Spinal cord (tissue), 10 donors: ENCODE measurements at places on chromosomes 12 and 14. TPM values are rescaled to one million over a fixed set of nuclear protein-coding genes. Genes with fewer than 3 reads are reported as not detected.
A peak's percentile ranks its signal among the peaks of the same experiment; 100 is the strongest.

- H3K4me1 ChIP-seq = no peaks in the 10 kb centered on the region
- H3K4me3 ChIP-seq = no peak overlapping the region
- DNase-seq = peak; percentile 51
- no peaks in the 10 kb centered on the region for H3K27me3 ChIP-seq
- H3K27ac ChIP-seq = no peak overlapping the region
These were observed 33.4 kb downstream of the ANO4 start for GRCh38 chr12:100827901-100828520.

GRCh38 chr12:63037746-63038712, 103.1 kb upstream of the PPM1H start:
- H3K36me3 ChIP-seq = no peaks in the 10 kb centered on the region
- no peaks in the 10 kb centered on the region for H3K27me3 ChIP-seq
- DNase-seq = no peak
- no peak overlapping the region for H3K4me3 ChIP-seq

GRCh38 chr12:65532162-65532561, 253.7 kb downstream of the MSRB3 start:
- no peak overlapping the region for H3K27ac ChIP-seq
- no peaks in the 10 kb centered on the region for H3K36me3 ChIP-seq
- no peaks in the 10 kb centered on the region for H3K27me3 ChIP-seq
- peaks cover 13% of the 10 kb centered on the region for H3K4me1 ChIP-seq
- no peak overlapping the region for H3K4me3 ChIP-seq

The RPS6KA5 gene
- total RNA-seq = 8.2 TPM

DNA sequence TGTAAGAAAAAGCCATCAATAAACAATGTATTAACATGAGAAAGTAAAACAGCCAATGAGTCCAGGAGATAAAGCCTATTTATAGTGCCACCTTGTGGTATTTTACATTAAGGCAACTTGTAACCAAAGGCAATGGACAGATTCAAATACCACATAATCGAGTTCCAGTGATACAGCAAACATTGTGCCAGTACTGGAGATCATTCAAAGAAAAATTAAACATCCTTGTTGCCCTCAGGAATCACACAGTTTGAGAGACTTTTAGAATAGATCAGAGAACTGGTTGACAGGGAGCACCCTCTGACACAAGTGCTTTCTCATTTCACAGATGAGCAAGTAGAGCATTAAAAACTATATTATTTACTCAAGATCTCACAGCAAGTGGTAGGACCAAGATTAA, 98.1 kb downstream of the DDHD1 start:
- H3K4me1 ChIP-seq = no peaks in the 10 kb centered on the region
- peak; percentile 92 for DNase-seq
- H3K36me3 ChIP-seq = peaks cover 2% of the 10 kb centered on the region
- H3K27ac ChIP-seq = no peak overlapping the region

The CIDEB gene
- total RNA-seq = 14.8 TPM

- no peak overlapping the region for H3K27ac ChIP-seq
- DNase-seq = no peak
- no peaks in the 10 kb centered on the region for H3K27me3 ChIP-seq
- no peak overlapping the region for H3K4me3 ChIP-seq
- H3K36me3 ChIP-seq = no peaks in the 10 kb centered on the region
- no peaks in the 10 kb centered on the region for H3K4me1 ChIP-seq
These were observed 68.3 kb downstream of the DERA start for GRCh38 chr12:15979096-15980092.

The ADAMTS20 gene
- 0.69 TPM for total RNA-seq

The CISTR gene
- total RNA-seq = not detected

The LRRC10 gene
- total RNA-seq = not detected

DNA sequence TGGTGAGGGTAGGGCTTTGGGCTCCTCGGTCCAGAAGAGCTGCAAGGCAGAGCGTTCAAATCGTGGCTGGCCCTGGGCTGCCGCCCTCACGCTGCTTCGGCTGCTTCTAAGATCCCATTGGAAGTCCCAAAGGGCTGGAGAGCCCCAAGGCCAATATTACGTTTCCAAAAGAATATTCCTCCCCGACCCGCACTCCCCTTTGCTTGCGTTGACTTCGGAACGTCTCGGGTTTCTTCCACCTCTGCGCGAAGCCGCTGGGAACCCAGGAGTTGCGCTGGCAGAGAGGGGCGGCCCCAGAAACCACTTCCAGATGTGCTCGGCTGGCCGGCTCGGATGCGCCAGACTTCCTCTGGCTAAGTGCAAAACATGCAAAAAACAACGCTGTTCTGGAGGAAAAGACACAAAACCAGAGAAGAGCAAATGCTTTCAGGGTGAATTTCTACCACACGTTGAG, at the start of gene GLT8D2:
Gene GLT8D2, minus strand, starts transcription at position 285 of the 454 bp plus-strand sequence. CDS start 30,539 bp downstream, outside the sequence.
- H3K36me3 ChIP-seq = no peaks in the 10 kb centered on the region
- H3K27me3 ChIP-seq = peaks cover 18% of the 10 kb centered on the region
- peak within 1 kb of the TSS; percentile 88 for H3K27ac ChIP-seq

- no peaks in the 10 kb centered on the region for H3K27me3 ChIP-seq
- no peak overlapping the region for H3K4me3 ChIP-seq
- peaks cover 4% of the 10 kb centered on the region for H3K4me1 ChIP-seq
- no peak for DNase-seq
- H3K36me3 ChIP-seq = peaks cover 54% of the 10 kb centered on the region
- no peak overlapping the region for H3K27ac ChIP-seq
These were observed 16.8 kb downstream of the RFC5 start for GRCh38 chr12:118033323-118033722.

The NR2C1 gene
- 72.0 TPM for total RNA-seq

- H3K36me3 ChIP-seq = no peaks in the 10 kb centered on the region
- no peak overlapping the region for H3K27ac ChIP-seq
- no peak overlapping the region for H3K4me3 ChIP-seq
- no peaks in the 10 kb centered on the region for H3K4me1 ChIP-seq
- no peaks in the 10 kb centered on the region for H3K27me3 ChIP-seq
- no peak for DNase-seq
These were observed 44.0 kb upstream of the AMIGO2 start for GRCh38 chr12:47123730-47124129.

DNA sequence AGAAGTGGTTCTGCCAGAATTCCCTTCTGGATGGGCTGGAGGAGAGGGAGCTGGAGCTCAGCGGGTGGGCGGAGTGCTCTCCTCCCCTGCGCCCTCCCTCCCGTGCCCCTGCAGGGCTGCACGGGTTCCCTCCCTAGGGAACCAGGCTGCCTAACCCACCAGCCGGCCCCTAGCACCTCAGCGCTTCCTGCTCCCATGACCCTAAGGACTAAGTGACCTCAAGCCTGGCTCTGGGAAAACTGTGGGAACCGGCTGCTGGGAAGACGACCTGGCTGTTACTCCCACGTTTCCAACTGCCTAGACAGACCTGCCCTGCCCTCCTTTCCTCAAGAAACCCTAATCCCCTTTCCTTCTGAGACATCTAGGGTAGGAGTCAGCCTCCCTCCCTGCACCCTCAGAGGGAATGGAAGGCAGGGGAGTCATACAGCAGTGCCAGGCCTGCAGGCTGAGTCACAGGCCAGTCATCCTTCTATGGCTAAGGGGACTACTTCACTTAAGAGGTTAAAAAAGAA, 31.5 kb downstream of the SLC6A12 start:
- H3K4me1 ChIP-seq = peaks cover 32% of the 10 kb centered on the region
- no peak for DNase-seq
- H3K27ac ChIP-seq = no peak overlapping the region
- no peak overlapping the region for H3K4me3 ChIP-seq
- no peaks in the 10 kb centered on the region for H3K27me3 ChIP-seq
- no peaks in the 10 kb centered on the region for H3K36me3 ChIP-seq

GRCh38 chr14:70643967-70644366, 2.3 kb downstream of the TTC9 start:
- DNase-seq = no peak
- H3K4me1 ChIP-seq = peaks cover 31% of the 10 kb centered on the region
- H3K27me3 ChIP-seq = peaks cover 6% of the 10 kb centered on the region

DNA sequence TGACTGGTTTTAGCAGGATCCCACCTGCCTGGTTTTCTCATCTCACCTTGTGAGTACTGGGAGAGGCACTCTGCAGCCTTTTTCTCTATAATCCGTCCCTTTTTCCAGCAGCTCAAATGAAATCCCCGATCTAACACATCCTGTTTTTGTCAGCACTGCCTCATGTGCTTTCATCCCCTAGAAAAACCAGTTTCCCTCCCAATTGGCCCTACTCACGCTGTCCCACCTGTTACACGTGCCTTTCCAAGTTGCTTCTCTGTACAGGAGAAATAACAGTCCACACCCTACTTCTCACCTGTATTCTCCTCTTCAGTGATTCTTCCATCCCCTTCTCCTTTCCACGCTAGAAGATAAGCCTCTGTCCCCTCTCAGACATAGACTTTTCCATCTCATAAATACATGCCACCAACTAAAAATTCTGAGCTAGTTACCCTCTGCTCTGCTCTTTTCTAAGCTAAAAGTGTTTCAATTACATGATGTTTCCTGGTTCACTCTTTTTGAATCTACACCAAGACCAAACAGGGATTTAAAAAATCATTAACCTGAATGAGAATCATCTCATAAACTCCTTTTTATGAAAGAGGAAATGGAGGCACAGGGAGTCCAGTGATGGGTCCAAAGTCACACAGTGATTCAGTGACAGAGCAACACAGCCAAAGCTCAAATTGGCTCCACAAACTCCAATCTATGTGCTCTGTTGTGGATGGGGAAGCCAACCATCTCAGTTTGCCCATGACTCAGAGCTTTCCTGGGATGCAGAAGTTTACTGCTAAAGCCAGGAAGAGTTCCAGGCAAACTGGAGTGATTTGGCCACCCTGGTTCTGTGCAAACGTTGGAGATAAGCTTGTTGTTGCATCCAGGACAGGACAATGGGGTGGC, 240.0 kb upstream of the TMEM132C start:
- no peak overlapping the region for H3K4me3 ChIP-seq
- H3K4me1 ChIP-seq = no peaks in the 10 kb centered on the region
- H3K27me3 ChIP-seq = no peaks in the 10 kb centered on the region
- H3K27ac ChIP-seq = no peak overlapping the region

DNA sequence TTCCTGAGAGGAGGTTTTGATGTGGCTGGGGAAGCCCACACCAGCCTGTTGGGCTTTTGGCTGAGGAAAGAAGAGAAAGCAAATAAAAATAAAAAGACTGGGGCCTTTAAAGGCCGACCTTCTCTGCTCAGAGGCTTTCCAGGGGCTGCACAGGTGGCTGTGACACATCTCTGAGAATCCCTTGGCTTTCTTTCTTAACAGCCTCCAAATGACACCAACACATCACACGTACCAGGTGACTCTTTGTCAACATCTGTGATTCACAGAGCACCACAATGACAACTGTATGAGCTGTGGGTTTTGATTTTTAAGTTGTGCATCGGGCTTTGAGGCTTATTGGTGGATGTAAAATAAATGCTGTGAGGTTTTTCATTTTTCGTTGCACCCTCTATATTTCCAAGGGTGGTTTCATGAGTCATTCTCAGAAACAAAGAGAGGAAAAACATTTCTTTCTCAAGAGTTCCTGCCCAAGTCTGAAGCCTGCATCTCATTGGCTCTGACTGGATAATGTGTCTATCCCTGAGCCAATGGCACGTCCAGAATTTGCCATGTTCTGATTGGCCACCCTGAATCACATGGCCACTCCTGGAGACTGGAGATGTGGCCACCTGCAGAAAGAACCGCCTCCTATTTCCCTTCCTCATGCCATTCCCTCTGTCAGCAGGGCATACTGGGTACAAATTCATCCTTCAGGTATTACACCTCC, 349.0 kb downstream of the GLT1D1 start:
- no peak overlapping the region for H3K4me3 ChIP-seq
- H3K27me3 ChIP-seq = no peaks in the 10 kb centered on the region
- no peak for DNase-seq
- no peaks in the 10 kb centered on the region for H3K4me1 ChIP-seq
- no peaks in the 10 kb centered on the region for H3K36me3 ChIP-seq
- no peak overlapping the region for H3K27ac ChIP-seq

DNA sequence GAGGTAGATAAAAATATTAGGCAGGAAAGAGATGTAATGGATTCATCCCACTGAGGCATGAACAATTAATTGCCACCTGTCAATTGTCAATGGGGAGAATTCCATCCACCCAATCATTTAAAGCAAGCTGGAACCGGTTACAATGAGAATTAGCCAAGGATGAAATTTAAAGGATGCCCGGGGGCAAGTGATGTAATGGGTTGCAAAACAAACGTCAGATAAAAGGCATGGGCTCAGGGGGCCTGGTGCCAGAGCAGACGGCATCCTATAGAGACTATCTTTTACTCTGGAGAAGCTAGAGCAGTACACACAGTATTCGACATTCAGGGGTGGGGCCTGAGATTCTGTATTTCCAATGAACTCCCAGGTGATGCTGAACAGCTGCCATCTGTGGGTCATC, 80.5 kb upstream of the ZFP36L1 start:
- H3K4me3 ChIP-seq = no peak overlapping the region
- H3K36me3 ChIP-seq = peaks cover 31% of the 10 kb centered on the region
- no peak for DNase-seq
- no peak overlapping the region for H3K27ac ChIP-seq

- H3K4me1 ChIP-seq = peaks cover 4% of the 10 kb centered on the region
- peaks cover 1% of the 10 kb centered on the region for H3K36me3 ChIP-seq
- peak overlapping the region; percentile 85 for H3K4me3 ChIP-seq
- H3K27ac ChIP-seq = peak overlapping the region; percentile 95
- no peak for DNase-seq
- no peaks in the 10 kb centered on the region for H3K27me3 ChIP-seq
These were observed 1.0 kb downstream of the BORCS5 start for GRCh38 chr12:12357719-12358461.

DNA sequence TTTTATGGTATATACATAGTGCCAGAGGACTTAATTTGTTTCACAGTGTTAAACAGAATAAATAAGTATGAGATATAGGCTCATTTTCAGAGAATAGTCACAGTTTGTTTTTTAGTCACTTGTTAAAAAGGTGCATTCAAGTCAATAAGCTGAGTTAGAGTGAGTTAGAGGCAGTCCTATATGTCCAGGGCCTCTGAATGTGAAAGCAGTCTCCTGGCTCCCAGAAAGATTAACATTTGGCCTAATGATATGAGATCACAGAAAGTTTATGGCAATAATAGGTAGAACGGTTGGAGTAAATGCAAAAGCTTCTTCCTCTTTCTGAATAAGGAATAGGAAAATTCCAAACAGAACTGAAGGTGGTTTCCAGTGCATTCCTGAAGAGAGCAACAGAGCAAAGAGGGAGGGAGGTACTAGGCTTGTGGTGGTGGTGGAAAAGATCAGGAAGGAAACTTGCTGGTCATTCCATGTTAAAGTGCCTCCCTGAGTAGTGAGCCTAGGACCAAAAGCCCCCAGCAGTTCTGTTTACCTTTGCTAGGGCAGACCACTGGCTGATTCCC, 54.4 kb downstream of the SLC38A4 start:
- no peaks in the 10 kb centered on the region for H3K27me3 ChIP-seq
- no peak for DNase-seq
- no peak overlapping the region for H3K27ac ChIP-seq
- no peak overlapping the region for H3K4me3 ChIP-seq
